ENCODE measurements at places on chromosomes 7 and 10.
A peak's percentile ranks its signal among the peaks of the same experiment; 100 is the strongest.

GRCh38 chr7:21767300-21767900 lies 178.3 kb downstream of the CDCA7L start:
- DNase-seq = peak; percentile 65

- DNase-seq = no peak
These were observed 193.0 kb upstream of the PITRM1 start for GRCh38 chr10:3365630-3366029.

DNA sequence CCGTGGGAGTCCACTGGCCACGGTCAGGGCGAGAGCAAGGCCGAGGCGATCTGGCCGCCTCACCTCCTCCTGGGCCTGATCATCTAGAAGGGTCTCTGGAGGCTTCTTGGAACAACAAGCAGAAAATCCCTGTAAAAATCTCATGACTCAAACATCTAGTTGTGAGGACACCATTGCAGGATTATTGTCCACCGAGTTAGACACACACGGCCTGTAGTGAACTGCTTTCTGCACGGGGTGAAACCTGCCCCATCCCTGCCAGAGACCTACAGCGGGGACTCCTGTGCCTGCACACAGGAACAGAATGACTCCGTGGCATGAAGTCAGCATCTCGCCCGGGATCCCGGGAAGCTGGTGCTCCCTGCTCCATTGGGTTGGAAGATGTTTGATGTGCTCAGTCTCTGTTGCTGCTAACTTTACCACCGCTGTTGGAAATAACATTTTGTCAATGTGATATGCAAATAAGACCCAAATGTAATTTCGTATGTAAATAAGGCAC lies 267.0 kb upstream of the TCERG1L start:
- no peak for DNase-seq

DNA sequence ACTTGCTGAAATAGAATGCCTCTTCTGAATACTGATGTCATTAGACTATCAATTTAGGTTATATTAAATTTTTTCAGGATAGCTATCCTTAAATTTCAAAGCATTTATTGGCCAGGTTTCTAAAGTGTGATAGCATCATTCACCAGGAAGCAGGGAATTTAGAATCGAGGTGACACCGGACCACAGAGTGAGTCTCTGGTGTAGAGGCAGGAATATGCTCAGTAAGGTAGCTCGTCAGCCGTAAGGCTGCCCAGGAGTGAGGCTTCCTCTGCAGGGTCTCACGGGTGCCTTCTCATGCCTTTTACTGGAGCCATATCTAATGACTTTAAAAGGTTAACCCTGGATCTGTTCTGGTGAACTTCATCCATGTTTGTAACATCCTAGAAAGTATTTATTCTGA lies 170.8 kb upstream of the KLF14 start:
- no peak for DNase-seq

DNA sequence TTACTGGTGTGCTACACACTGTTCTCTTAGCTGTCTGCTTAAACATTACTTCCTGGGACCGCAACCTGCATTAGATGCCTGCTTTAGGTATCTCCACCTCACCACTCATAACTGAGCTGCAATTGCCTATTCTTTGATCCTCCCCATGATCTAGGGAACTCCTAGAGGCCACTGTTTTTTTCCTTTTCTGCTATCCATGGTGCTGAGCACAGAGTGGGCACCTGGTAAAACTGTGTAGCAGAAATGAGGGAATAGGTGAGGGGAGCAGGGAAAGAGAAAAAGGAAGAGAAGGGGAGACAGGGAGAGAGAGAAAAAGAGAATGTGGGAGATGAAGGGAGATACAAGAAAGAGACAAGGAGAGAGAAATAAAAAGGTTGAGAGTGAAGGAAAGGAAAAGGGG lies 434.9 kb downstream of the ADRA2A start:
- no peak for DNase-seq

DNA sequence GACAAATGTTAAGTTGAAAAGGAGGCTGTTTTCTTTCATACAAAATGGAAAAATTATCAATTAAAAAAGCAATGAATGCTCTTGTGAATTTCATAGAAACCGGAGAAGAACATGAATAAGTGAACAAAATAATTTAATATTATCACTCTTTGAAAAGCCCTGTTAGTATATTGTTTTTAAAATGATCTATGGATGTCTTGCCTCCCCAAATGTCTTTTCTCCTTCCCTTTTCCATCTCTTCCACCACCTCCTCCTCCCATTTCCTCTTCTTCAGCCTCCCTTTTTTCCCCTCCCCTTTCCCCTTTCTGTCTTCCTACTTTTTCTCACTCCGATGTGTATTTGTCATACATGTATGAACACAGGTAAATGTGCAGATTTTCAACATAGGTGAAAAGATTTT lies 234.7 kb downstream of the MALRD1 start:
- no peak for DNase-seq
